ENCODE measurements at places on chromosomes 4 and X.

GRCh38 chrX:39492497-39493162 lies 605.1 kb downstream of the BCOR start:
- no peak for DNase-seq

- no peak for DNase-seq
Observed at GRCh38 chr4:62640296-62640695, 1440.2 kb downstream of the ADGRL3 start.

DNA sequence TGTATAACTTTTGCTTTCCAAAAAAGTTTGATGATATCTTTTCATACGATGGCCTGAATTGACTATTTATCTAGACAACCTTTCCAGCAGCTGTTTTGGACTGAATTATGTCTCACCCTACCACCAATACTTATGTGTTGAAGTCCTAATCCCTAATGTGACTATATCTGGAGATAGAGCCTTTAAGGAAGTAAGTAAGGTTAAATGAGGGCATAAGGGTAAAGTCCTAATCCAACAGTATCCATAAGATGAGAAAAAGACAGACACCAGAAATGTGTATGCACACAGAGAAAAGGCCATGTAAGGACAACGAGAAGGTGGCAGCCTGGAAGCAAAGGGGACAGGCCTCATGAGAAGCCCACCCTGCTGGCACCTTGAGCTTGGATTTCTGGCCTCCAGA lies 86.6 kb upstream of the PPARGC1A start:
- no peak for DNase-seq

- no peak for DNase-seq
Observed at GRCh38 chr4:141391293-141391692, 170.6 kb downstream of the ZNF330 start.

GRCh38 chrX:135094726-135095125 lies 25.6 kb downstream of the ETDB start:
- DNase-seq: no peak

GRCh38 chrX:81900522-81900921 lies 698.6 kb downstream of the SH3BGRL start:
- DNase-seq: no peak

DNA sequence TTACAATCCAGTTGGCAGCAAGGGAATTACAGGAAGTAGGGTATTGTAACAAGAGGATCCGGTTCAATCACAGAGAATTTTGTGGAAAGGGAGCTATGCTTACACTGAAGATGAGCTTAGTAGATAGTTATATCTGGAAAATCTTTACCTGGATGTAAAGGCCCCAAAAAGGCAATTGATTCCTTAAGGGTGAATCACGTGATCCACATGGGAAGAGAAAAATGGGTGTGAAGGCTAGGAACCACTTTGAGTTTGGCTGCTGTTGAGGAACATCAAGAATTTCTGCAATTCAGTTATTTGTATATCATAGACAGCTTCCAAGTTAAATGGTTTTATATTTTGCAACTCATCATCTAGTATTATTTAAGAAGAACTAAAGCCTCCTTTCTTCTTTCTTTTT lies 194.0 kb upstream of the ARHGAP24 start:
- DNase-seq: no peak

- no peak for DNase-seq
Observed at GRCh38 chrX:56554870-56555269, 8.6 kb upstream of the UBQLN2 start.

DNA sequence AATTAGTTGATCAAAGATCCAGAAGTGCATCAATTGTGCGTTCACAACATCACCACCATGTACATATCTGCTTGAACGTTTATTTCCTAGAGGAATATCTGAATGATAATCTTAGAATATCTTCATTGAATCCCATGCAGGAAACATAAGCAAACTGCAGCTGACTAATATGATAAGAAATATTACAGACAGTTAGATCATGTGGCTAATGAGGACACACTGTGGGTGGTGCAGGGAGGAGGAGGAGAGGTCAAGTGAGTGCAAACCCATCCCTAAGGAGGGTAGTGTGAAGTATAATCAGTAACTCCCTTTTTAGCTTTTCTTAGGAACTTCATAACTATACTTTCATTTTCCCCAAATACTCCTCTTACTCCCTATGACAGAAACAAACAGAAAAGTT lies 58.3 kb upstream of the HPGD start:
- no peak for DNase-seq

GRCh38 chrX:100743009-100743607 lies 11.2 kb upstream of the SYTL4 start:
- no peak for DNase-seq

DNA sequence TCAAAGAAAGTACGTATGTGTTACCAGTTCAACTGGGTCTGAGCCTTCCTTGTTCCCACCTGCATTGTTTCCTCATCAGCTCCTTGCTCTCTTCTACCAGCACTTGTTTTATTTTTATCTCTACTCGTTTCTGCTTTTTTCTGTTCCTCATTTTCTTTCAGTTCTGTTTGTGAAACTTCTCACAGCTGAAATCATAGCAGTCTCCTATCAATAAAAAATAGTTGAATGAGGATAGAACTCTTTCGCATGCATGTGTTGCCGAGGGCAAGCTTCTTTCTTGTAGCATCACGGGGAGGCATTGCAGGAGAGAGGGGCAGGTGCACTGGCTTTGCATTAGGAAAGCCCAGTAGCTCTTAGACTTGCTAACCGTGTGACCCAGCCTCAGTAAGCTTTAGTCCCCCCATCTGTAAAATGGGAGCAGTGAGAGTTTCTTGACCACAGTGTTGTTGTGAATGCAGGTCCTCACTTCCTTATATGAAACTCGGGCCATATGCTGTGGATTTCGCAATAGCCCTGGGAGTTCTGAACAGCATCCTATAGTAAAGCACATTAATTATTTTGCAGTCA lies 24.7 kb downstream of the OFD1 start:
- DNase-seq: no peak

GRCh38 chr4:858041-858481 lies 32.1 kb upstream of the CPLX1 start:
- no peak for DNase-seq

DNA sequence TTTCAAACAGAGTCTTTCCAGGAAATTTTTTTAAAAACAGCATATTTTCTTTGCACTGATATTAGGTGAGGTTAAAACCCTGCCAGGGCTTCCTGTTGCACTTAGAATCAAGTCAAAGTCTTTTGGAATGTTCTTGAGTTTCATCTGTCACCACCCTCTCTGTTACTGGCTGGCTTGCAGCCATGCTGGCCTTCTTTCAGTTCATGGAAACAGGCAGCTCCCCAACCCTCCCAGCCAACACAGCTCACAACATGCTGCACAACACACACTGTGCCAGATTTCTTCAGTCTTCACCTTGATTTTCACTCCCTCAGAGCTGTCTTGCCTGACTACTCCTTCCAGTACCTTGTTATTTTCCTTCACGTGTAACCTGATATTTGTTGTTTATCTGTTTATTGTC lies 129.5 kb downstream of the KCNIP4 start:
- no peak for DNase-seq

DNA sequence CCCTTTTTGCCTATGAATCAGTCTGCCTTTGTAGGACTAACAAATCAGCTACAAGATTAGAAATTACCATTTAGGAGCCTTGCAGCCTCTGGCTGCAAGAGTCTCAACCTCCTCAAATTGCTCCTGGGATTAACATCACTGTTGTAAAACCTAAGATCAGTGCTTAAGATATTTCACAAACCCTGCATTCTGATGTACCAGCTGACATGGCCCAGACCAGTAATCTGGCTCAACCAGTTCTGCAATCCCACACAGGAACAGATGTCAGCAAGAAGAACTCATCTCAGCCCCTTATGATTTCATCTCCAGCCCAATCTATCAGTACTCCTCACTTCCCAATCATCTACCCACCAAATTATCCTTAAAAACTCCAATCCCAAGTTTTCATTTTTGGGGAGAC lies 32.5 kb upstream of the AADAT start:
- DNase-seq: no peak

GRCh38 chr4:169121861-169122382 lies 111.9 kb upstream of the CBR4 start:
- no peak for DNase-seq

DNA sequence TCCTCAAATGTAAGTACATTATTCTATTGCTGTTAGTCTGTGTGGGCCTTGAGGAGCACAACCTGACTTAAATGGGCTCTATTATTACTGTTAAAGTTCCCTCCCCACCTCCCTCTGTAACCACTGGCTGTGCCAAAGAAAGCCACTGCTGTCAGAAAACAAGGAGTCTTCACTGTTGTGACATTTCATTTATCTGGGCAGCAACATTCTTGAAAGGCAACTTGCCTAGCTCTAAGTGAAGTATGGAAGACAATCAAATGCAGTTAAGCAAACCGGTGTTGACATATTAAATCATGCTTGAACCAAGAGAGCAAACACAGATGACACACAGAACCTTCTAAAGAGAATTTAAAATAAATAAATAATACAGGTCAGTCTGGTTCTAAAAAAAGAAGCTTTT lies 81.0 kb downstream of the EPHA5 start:
- no peak for DNase-seq

- DNase-seq: no peak
Observed at GRCh38 chr4:82495666-82496065, 65.3 kb downstream of the ENOPH1 start.

GRCh38 chr4:114729068-114729738 lies 130.6 kb downstream of the UGT8 start:
- no peak for DNase-seq

GRCh38 chr4:13984991-13985800 lies 357.7 kb upstream of the BOD1L1 start:
- no peak for DNase-seq

- DNase-seq: no peak
Observed at GRCh38 chr4:80448056-80448455, 112.5 kb downstream of the CFAP299 start.

- no peak for DNase-seq
Observed at GRCh38 chrX:16924631-16925480, 21.6 kb upstream of the REPS2 start.

DNA sequence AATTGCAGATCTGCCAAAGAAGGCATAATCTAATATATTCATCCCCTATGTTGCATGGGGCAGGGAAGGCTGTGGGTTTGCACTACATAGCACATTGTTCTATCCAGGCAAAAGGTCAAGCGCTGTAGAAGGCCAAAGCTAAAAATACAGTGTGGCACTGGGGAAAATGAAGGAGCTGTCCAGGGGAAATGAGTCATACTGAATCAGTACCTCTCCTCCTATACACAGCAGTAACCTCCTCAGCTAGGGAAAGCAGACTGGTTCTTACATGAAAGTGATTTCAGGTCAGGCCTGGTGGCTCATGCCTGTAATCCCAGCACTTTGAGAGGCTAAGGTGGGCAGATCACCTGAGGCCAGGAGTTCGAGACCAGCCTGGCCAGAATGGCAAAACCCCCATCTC lies 31.0 kb upstream of the SLC25A4 start:
- peak; percentile 94 for DNase-seq

GRCh38 chr4:139556724-139557555 lies 921 bp upstream of the SETD7 start:
- peak; percentile 20 for DNase-seq

GRCh38 chrX:107978707-107979307 lies 3.4 kb downstream of the TEX13B start:
- peak; percentile 27 for DNase-seq

- no peak for DNase-seq
Observed at GRCh38 chr4:103021120-103021519, 1.6 kb upstream of the SLC9B1 start.

- no peak for DNase-seq
Observed at GRCh38 chr4:38560768-38561558, 103.0 kb upstream of the KLF3 start.

DNA sequence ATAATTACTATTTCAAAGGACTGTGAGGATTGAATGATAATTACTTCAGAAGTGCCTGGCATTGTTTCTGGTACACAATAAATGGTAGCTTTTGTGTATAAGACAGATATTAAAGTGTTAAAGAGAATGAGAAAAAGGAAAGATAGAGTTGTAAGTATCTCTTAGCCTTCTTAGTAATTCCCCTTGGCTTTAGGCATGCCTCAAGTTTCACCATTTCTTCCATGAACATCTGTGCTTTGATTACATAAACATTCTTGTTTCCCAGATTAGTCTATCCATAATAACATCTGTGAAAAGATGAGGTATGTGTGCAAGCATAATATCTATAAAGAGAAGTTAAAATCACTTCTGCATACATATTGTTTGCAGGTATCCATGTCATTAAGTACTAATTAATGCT lies 230.9 kb upstream of the TEX13A start:
- no peak for DNase-seq

DNA sequence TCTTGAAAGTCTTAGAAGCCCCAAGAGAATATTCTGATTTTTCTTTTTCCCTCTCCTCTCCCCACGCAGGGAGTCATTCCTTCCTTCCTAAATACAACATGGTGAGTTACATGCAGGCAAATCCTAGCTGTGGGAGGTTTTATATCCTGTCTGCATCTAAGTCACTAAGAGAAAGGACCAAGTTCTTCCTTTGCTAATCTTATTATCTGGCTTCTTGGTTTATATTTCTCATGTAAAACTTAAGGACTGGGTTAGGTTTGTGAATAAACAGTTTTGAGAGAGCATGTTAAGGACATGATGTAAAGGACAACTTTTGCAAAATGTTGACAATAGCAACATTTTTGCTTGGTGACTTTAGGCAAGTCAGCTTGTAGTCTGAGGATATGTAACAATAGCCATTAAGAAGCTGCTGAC lies 5.1 kb upstream of the CXCL9 start:
- no peak for DNase-seq

GRCh38 chr4:24598025-24598424 lies 13.7 kb upstream of the DHX15 start:
- DNase-seq: no peak

DNA sequence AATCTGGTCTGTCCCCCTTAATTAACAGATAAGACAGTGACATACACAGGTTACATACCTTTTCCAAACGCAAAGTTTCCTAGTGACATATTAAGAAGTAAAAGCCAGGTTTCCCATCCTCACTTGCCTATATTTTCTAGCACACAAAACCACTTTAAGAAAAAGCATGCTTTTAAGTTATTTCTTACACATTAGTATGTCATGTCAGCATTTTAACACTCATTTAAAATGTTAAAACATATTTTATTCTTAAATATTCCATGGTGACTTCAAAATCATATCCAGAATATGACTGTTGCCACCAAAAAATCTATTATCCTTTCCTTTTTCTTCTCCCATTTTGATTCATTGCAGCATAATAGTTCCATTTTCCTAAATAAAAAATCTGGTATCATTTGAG lies 1830.2 kb downstream of the STIM2 start:
- no peak for DNase-seq

GRCh38 chrX:49165901-49166881 lies 3.6 kb downstream of the MAGIX start:
- no peak for DNase-seq

- no peak for DNase-seq
Observed at GRCh38 chr4:146462251-146462650, 59.5 kb downstream of the SLC10A7 start.

GRCh38 chrX:151975228-151975593 lies 735 bp upstream of the GABRE start:
- DNase-seq: no peak
